Activated T-helper 2 cell treated with anti-CD3 and anti-CD28 coated beads, Interferon-gamma antibody, Interleukin-2, Interleukin-4, amounts not matched to agents 10 μg/mL and 5 μg/mL and 100 μg/mL, durations not matched to agents 14 hours and 24 hours and 36 hours (primary cell): ENCODE measurements at places on chromosomes 11 and 22.

DNA sequence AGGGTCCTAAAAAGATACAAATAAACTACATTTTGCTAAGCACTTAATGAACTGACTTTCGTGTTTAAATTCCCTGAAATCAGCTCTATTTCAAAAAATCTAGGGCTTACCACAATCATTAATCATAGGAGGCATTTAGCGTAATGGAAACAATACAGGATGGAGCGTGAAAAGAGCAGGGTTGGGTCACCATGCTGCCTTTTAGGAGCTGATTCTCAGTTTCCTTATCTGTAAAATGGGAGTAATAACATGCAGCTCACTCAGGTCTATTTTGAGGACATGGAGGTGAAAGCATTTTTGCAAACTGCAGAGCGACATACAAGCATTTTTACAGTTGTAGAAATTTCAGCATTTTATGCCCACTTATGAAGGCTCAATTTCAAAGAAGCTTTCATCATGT is 407.0 kb downstream of the TENM4 start:
- DNase-seq, result no peak
- peaks cover 49% of the 10 kb centered on the region for H3K27me3 ChIP-seq
- H3K4me3 ChIP-seq, result no peak overlapping the region
- no peak overlapping the region for H3K27ac ChIP-seq
- no peaks in the 10 kb centered on the region for H3K4me1 ChIP-seq
- no peaks in the 10 kb centered on the region for H3K36me3 ChIP-seq

- peak within 1 kb of the TSS; percentile 99 for H3K27ac ChIP-seq
- peaks cover 2% of the 10 kb centered on the region for H3K27me3 ChIP-seq
- DNase-seq, result peak; percentile 75
- peaks cover 31% of the 10 kb centered on the region for H3K4me1 ChIP-seq
Observed at GRCh38 chr11:33257160-33257896, at the start of gene HIPK3. HIPK3 (plus strand) TSS chr11:33257381.

DNA sequence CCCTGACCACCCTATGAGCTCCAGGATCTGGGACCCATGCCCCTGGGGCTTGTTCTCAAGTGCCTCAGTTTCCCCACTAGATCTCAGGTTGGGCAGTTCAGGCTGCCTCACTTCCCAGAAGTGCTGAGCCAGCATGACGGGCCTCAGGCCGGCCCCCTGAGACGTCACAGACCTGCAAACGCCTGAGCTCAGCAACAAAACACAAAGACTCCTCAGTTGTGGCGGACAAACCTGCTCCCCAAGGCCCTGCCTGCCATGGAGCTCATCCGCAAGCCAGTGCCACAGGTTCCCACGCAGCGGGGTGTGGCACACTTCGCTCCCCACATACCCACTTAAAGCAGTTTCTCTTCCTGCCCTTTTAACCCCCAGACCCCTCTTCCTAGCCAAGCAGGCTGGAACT is 45.2 kb downstream of the NECTIN1 start:
- no peaks in the 10 kb centered on the region for H3K27me3 ChIP-seq
- no peak for DNase-seq
- no peaks in the 10 kb centered on the region for H3K4me1 ChIP-seq

GRCh38 chr11:7511401-7511800 is 2.4 kb upstream of the PPFIBP2 start:
- no peak overlapping the region for H3K4me3 ChIP-seq
- H3K27me3 ChIP-seq, result peaks cover 30% of the 10 kb centered on the region
- DNase-seq, result no peak
- peaks cover 10% of the 10 kb centered on the region for H3K4me1 ChIP-seq
- H3K36me3 ChIP-seq, result no peaks in the 10 kb centered on the region

- H3K4me3 ChIP-seq, result no peak overlapping the region
- H3K4me1 ChIP-seq, result no peaks in the 10 kb centered on the region
- no peaks in the 10 kb centered on the region for H3K27me3 ChIP-seq
- H3K36me3 ChIP-seq, result no peaks in the 10 kb centered on the region
- no peak overlapping the region for H3K27ac ChIP-seq
Observed at GRCh38 chr22:18987765-18988164, 51.7 kb upstream of the PRODH start.

GRCh38 chr11:44559207-44559939 is 6.1 kb upstream of the CD82 start:
- H3K36me3 ChIP-seq, result no peaks in the 10 kb centered on the region
- peaks cover 36% of the 10 kb centered on the region for H3K4me1 ChIP-seq
- no peaks in the 10 kb centered on the region for H3K27me3 ChIP-seq
- peak overlapping the region; percentile 69 for H3K27ac ChIP-seq
- peak; percentile 47 for DNase-seq

DNA sequence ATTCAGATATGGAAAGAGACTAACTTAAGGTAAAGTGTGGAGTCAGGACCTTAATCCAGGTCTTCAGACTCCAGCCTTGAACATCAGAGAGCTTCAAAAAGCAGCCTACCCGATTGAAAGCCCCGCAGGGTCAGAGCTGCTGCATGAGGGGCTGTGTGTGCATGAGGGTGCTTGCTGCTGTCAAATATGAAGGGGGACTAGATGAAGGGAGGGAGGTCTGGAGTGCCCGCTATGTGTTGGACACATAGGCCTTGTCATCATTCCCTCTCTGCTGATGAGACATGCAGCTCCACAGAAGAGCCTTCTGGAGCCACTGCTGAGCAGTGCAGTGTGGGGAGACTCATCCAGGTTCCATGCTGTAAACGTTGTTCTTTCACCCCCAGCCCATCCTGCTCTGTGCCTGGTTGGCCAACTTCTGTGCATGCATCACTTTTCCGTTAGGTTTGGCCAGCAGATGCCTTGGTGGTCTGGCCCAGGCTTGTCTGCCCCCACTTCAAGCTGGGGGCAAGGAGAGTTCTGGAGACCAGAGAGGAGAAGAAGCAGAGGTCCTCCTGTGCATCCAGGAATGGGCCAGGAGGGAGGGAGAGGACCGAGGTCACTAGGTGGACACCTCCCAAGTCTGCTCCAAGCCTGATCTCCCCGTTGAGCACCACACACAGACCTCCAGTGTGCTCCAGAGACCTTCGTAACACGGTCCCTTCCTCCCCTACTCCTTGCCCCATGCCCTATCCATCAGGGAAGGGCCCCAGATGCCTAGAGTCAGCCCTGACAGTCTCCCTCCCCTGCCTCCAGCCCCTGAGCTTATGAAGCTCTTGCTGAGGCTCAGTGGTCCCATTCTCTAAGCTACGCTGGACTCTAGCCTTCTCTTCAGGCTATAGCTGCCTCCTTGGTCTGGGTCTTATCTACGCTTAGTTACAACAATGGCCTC is 32.0 kb downstream of the LRRC32 start:
- H3K4me1 ChIP-seq, result peaks cover 25% of the 10 kb centered on the region
- no peak for DNase-seq
- no peak overlapping the region for H3K4me3 ChIP-seq
- no peaks in the 10 kb centered on the region for H3K36me3 ChIP-seq

DNA sequence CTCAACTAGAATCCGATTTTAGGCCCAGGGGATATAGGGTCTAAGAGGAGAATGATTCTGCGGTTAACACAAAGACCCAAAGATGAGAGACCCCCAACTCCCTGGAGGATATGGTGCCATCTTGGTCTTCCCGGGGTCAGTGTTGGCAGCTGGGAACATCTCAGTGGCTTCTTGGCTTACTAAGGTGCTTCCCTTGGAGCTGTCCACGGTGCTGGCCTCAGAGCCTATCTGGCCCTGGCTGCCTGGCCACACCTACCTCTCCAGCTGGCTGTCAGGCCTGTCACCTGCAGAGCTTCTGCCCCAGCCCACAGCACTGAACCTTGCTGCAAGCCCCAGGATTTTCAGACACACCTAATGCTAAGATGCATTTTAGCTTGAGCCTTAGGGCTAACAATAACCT is 70.7 kb upstream of the THY1 start:
- DNase-seq, result no peak
- no peak overlapping the region for H3K4me3 ChIP-seq
- H3K27me3 ChIP-seq, result peaks cover 3% of the 10 kb centered on the region
- H3K36me3 ChIP-seq, result no peaks in the 10 kb centered on the region
- H3K27ac ChIP-seq, result no peak overlapping the region

DNA sequence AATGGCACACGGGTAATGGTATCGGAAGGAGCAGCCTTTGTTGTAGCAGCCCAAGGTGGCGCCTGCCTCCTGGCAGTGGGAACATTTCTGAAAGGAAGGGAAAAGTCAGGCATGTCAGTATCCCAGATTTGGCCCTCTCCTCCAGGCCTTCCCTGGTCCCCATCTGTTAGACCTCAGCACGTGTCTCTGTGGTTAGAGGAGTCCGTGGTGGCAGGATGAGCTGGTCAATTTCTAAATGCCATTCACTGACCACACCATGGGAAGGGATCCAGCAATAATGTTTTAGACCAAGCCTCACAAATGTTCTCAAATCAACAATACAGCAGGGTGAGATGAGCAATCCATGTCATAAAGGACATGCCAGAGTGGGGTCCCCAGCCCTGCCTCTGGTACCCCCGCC is 49.0 kb upstream of the CYP2D6 start:
- H3K4me1 ChIP-seq, result peaks cover 61% of the 10 kb centered on the region
- no peak overlapping the region for H3K4me3 ChIP-seq
- H3K36me3 ChIP-seq, result peaks cover 38% of the 10 kb centered on the region
- H3K27me3 ChIP-seq, result no peaks in the 10 kb centered on the region
- peak overlapping the region; percentile 30 for H3K27ac ChIP-seq

DNA sequence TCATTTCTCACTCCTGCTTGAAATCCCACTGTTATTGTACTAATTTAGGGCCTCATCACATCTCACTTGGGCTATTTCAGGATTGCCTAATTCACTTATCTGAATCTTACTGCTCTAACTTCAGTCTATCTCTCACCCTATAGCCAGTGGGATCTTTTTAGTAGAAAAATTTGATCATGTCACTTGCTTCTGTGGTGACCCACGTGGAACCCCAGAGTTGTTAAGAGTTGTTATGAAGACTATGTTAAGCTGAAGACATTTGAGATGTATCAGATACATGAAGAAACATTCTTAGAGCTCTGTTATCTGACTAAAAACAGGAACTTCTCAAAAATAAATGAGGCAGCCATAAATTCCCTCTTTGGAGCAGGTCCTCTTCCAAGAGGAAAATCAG is 1375.6 kb upstream of the TENM4 start:
- H3K4me3 ChIP-seq, result no peak overlapping the region
- peaks cover 2% of the 10 kb centered on the region for H3K4me1 ChIP-seq
- no peaks in the 10 kb centered on the region for H3K36me3 ChIP-seq
- no peak for DNase-seq
- no peaks in the 10 kb centered on the region for H3K27me3 ChIP-seq
- H3K27ac ChIP-seq, result no peak overlapping the region
